ENCODE measurements at places on chromosomes 2 and 18.

- no peak for DNase-seq
These were observed 198.2 kb downstream of the MYO1B start for GRCh38 chr2:191443446-191443845.

- DNase-seq: no peak
These were observed 116.8 kb downstream of the SPTBN1 start for GRCh38 chr2:54572636-54573536.

GRCh38 chr18:9683418-9684396, 24.4 kb upstream of the RAB31 start:
- DNase-seq: no peak

DNA sequence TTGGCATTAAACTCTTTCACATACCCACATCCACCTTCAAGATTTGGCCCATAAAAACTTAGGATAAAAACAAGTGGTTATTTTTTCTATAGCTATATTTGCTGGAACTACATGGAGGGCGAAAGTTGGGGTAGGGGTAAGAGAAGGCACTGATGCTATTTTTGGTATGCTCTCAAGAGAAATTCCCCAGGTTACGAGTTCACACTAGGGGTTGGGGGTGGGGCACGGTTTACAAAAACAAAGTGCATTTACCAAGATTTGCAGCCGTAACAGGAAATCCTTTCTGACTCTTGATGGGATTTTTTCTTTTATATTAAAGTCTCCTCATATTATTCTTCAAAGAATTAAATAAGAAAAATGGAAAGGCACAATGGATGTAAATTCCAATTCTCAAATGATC, 6.8 kb downstream of the SERPINE2 start:
- DNase-seq: no peak

- no peak for DNase-seq
These were observed 2.9 kb upstream of the NPPC start for GRCh38 chr2:231928901-231929725.

Data from GM19239 (cell line).